ENCODE measurements at places on chromosomes 12 and 14.

DNA sequence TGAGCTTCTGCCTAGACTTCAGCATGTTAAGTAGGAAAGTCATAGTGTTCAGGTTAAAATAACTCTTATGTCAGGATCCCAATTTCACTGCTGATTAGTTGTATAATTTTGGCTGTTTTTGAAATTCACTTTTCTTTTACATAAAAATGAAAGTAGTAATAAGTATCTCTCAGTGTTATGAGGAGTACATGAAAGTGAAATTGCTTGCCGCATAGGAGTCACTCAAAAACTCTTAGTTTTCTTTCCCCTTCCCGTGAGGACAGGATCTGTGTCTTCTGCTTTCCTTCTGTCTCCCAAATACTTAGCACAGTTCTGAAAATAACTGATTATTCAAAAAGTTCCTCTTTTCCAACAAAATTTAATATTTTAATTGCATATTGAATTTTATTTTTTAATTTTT is 100.5 kb downstream of the SLC38A4 start:
- no peak for DNase-seq

- no peak for DNase-seq
Observed at GRCh38 chr12:45703942-45704341, 25.6 kb upstream of the ARID2 start.

- DNase-seq = no peak
Observed at GRCh38 chr12:83514372-83514771, 827.7 kb downstream of the TMTC2 start.

DNA sequence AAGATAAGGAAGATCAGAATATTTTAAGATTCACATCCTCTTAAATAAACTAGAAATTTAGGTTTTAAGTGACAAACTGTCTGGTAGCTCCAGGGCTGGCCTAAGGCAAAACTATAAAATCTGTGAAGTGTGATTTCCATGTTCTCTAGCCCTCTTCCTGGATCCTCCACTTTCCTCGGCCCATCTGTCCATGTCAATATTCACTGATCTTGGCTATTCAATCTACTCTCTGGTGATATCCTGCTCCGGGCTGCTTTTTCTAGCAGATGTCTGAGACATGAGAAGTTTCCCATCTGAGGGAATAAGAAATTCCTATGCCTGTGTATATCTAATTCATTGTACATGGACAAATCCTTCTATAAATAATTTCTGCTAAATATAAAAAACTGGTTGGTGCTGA is 500.4 kb downstream of the GALC start:
- no peak for DNase-seq

GRCh38 chr12:62328296-62328921 is 68.2 kb downstream of the USP15 start:
- no peak for DNase-seq

GRCh38 chr12:6096527-6096926 is 27.9 kb downstream of the VWF start:
- no peak for DNase-seq

DNA sequence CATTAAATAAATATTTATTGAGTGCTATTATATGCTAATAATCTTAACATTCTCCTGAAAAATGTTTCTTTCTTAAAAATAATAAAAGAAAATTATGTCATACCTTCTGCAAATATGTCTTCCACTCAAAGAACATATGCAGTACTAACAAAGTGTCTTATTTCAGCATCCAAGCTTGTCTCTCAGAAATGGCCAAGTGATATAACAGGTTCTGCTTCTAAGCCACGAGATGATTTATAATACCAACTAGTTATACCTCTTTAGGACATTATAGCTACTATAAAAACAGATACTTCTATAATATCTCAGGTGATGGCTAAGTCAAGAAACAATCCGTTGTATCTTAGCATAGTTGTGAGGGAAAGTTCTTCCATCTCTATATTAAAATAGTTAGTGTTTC is 128.1 kb upstream of the ARID2 start:
- no peak for DNase-seq

DNA sequence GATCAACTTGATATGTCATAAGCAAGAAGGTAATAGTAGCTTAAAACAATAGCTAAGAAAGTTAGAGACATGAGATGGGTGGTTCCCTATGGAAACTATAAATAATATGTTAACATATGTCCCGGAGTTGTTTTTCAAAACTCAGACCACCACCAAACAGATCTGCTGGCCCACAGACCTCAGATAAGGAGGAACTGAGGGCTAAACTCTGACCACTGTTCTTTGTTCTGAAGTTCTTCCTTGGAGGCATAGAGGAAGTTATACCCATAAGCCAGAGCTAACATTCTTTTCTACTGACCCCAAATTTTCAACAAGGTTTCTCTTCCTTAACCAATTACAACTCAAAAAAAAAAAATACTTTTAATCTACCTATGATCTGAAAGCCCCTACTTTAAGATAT is 156.1 kb upstream of the FSCB start:
- no peak for DNase-seq

DNA sequence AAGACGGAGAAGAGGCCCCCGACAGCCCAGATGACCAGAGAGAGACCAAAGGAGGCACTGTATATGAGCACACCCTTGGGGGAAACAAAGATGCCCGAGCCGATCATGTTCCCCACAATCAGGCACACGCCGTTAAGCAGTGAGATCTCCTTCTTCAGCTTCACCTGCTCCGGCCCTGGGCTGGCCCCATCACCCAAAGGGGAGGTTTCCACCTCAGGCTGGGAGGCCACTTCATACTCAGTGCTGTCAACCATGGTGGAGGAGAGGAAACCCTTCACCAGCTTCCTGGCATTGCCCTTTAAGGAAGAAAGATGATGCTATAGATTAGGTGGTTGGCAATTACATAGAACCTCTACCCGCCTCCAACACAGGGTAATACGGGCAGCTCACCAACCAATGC is 2.1 kb downstream of the SLC7A7 start:
- no peak for DNase-seq

- no peak for DNase-seq
Observed at GRCh38 chr12:7061138-7061537, 620 bp downstream of the C1S start.

GRCh38 chr12:26120561-26121274 is 4.1 kb downstream of the BHLHE41 start:
- DNase-seq = no peak

- no peak for DNase-seq
Observed at GRCh38 chr12:112514926-112515642, 96.3 kb downstream of the PTPN11 start.

- no peak for DNase-seq
Observed at GRCh38 chr14:59359431-59360124, 105.6 kb downstream of the GPR135 start.

- no peak for DNase-seq
Observed at GRCh38 chr12:6322352-6322751, 11.9 kb downstream of the PLEKHG6 start.

DNA sequence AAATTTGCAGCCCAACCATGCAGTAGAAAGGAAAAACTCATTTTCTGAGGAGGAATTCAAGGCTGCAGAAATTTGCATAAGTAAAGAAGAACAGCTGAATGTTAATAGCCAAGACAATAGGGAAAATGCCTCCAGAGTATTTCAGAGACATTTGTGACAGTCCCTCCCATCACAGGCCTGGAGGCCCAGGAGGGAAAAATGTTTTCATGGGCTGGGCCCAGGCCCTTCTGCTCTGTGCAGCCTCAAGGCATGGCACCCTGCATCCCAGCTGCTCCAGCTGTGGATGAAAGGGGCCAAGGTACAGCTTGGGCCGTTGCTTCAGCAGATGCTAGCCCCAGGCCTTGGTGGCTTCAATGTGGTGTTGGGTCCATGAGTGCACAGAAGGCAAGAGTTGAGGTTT is 62.3 kb downstream of the ATXN7L3B start:
- no peak for DNase-seq

- DNase-seq = no peak
Observed at GRCh38 chr12:62436164-62436503, 30.5 kb upstream of the MON2 start.

- DNase-seq = no peak
Observed at GRCh38 chr12:26153421-26154154, 28.8 kb upstream of the BHLHE41 start.
